ENCODE measurements at places on chromosomes 2 and 18.

GRCh38 chr2:102895376-102895775 is 133.5 kb downstream of the TMEM182 start:
- DNase-seq = no peak

DNA sequence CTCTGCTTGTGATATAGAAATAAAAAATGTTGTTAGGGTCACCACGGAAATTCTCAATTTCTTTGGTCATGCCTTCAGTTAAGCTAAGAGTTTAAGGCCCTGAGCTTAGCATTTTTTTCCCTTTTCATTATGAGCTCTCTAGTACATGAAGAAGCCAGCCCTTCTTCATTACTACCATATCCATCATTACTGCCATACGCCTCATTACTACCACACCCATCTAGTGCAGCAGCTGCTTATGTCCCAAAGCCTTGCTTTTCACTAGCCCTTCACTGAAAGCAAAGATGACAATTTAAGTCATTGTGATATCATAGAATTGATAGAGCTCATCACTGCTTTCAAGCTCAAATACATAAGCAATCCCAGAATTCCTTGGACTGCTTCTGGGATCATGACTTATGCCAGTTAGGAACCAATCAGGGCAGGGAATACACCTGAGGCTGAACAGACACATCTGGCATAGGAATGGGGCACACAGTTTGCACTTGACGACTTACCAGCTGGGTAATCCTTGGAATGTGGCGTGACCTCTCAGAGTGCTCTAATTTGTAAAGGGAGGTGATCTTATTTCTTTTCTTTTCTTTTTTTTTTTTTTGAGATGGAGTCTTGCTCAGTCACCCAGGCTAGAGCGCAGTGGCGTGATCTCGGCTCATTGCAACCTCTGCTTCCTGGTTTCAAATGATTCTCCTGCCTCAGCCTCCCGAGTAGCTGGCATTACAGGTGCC is 40.3 kb downstream of the SOWAHC start:
- no peak for DNase-seq

GRCh38 chr2:69437751-69438154 is 518 bp upstream of the NFU1 start:
- no peak for DNase-seq

- no peak for DNase-seq
These were observed 28.5 kb downstream of the MAP4K3 start for GRCh38 chr2:39408351-39409136.

GRCh38 chr2:237967463-237967951 is 693 bp downstream of the UBE2F start:
- DNase-seq = no peak

- DNase-seq = peak; percentile 24
These were observed 11.4 kb upstream of the ALPI start for GRCh38 chr2:232444409-232445148.

- no peak for DNase-seq
These were observed 420.1 kb upstream of the ACVR2A start for GRCh38 chr2:147424766-147425165.

- DNase-seq = no peak
These were observed 40.7 kb upstream of the TANK start for GRCh38 chr2:161119483-161119882.

DNA sequence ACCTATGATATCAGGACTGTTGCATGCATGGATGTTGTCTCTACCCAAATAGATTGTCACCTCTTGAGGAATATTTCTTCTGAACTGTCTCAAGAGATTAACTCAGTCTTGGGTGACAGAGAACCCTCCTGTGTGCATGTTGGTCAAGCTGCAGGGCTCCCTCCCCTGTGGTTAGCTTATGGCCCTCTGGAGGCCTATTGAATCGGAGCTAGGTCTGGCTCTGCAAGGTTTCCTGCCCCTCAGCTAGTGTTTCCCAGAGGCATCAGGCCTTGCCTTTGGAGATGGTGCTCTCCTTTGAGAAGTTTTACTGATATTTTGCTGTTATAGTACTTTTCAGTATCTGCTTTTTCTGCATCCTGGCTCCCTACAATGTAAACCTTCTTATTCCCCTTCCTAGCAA is 769.2 kb upstream of the FAM98A start:
- no peak for DNase-seq

DNA sequence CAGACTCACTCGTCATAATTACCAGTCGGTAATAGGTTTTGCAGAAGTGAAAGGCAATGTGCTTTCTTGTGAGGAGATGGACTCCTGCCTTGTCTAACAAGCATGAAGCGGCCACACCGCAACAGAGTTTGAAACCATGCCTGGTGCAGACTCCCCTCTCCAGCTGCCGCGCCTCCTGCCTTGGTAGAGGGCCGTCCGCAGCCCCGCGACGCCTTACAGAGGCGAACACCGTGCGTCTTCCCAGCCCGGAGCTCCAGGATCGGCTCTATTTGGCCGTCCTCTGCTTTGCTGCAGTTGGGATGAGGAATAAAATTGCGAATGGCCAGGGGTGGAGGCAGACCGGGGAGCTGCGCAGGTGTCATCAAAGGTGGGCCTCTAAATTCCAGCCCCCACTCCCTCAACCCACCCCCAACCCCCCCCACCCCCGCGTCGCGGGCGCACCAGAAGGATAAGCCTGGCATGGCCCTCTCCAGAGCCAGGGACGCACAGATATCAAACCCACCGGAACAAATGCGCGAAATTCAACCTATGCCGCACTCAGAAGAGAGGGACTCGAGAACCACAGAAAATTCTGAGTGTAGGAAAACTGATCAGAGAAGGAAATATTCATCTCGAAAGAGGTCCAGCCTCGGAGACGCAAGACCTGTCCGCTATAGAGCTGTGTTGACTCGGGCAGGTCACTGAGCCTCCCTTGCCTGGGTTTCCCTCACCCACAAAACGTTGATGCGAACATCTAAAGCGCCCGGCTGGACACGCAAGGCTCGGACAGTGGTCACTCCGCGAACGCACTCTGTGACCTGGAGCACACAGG is 1.1 kb downstream of the TRABD2A start:
- no peak for DNase-seq

DNA sequence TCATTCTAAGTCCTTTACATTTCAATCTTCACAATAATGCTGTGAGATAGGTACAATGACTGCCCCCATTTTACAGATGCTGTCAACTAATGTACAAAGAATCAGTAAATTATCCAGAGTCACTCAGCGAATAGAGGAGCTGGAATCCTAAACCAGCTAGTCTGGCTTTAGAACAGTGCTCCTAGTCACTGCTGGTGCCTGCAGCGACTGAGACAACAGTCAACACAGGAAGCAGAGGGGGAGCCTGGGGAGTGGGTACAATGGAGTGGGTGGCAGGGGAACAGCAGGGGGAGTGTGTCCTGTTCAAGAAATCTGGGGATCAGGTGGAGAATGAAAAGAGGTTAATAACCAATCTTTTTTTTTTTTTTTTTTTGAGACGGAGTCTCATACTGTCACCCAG is 37.3 kb downstream of the CCDC93 start:
- DNase-seq = no peak

- no peak for DNase-seq
These were observed 94.2 kb upstream of the DLGAP1 start for GRCh38 chr18:4549164-4549872.

GRCh38 chr18:68454511-68455228 is 260.2 kb downstream of the TMX3 start:
- no peak for DNase-seq

DNA sequence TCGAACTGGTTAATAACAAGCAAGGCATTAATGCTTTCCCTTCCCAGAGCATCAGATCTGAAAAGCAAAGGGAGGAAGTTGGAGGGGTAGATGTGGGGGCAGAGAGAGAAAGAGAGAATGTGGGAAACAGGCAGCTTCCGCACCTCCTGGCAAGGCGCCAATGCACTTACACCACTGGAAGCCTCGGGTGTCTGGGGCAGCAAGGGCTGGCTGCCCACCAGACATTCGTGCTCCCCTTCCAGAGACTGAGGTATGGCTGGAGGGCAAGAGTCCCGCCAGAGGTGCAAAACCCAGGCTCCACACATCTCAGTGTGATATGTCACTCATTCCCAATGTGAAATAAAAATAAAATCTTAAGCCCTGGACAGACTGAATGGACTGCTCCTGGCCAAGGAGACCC is 46.4 kb downstream of the TEX51 start:
- DNase-seq = no peak

GRCh38 chr2:71575966-71576365 is 122.6 kb downstream of the DYSF start:
- DNase-seq = no peak

DNA sequence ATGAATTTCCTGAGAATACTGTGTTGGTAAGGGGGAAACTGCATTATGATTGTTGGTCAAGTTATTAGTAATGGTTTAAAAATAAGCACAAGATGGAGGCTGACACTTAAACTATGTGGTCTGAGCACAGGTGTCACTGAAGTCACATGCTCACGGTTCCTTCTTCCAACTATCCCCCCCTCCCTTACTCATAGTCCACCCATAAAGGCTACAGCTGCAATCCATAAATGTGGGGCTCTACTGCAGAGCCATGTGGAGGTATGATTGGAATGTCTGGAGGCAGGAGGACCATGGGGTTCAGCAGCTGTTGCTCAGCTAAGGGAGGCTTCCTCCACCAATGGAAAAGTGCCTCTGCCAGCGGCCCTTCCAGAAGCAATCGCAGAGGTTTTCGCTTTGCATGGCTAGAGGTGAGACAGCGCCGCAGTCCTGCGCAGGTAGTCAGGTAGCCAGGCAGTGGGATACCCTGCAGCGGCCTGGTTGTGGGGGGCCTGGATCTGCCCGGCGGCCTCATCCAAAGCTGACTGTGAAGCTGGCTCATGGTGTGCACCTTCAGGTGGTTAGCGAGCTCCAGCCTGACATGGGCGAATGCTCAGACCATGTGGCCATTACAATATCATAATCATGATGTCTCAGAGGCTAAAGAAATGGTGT is 249.6 kb downstream of the DCDC2C start:
- no peak for DNase-seq

DNA sequence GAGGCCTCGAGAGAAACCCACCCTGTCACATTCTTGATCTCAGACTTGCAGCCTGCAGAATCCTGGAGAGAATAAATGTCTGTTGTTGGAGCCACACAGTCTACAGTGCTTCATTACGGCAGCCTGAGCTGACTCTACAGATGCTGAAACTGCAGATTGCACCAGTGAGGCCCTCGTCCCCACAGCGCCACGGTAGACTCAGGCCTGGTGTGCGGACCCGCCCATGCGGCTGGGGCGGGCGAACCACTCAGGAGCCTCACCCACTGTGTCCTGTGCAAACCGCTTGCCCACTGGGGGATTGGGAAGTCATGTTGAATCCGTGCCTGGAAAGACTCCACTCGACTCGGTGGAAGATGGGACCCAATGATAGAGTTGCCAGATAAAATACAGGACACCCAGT is 125.2 kb upstream of the COPS8 start:
- DNase-seq = no peak

DNA sequence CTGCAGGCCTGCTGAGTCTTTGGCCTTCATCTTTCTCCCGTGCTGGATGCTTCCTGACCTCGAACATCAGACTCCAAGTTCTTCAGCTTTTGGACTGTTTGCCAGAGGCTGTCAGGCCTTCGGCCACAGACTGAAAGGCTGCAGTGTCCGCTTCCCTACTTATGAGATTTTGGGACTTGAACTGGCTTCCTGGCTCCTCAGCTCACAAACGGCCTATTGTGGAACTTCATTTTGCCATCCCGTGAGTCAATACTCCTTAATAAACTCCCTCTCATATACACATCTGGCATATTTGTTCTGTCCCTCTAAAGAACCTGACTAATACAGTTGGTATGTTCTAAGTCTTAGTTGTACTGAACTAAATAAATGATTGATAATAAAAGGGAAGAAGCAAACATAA is 702.8 kb upstream of the LINC00305 start:
- DNase-seq = no peak

DNA sequence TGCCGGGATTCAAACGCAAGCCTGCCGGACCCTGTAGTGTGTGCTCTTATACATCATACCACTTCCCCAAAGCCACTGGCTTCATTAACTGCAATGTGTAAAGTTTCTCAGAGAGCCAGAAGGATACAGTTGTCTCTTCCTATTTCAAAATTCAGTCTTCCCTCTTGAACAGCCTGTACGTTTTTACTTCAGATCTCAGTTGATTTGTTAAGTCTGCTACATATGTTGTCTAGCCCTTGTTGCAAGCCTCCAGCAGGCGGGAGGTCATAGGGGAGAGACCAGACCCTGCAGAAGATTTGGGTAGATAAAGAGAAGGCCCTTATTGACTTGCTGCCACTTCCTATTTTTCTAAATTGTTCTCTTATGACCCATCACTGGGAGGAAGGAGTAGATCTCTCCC is 56.2 kb downstream of the ARHGEF33 start:
- no peak for DNase-seq

DNA sequence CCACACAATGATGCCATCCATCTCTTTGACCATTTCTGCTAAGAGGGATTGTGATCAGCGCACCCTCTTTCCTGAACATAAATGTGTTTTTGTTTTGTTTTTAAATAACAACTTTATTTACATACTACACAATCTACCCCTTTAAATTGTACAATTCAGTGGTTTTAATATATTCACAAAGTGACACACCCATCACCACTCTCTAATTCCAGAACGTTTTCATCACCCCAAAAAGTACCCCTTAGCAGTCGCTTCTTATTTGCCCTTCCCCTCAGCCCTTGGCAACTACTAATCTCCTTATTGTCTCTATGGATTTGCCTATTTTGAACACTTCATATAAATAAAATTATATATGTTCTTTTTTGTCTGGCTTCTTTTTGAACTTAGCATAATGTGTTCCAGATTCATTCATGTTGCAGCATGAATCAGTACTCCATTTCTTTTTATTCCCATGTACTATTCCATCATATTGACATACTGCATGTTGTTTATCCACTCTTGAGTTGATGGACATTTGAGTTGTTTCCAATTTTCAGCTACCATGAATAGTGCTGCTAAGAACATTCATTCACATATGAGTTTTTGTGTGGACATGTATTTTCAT is 150.9 kb upstream of the NABP1 start:
- no peak for DNase-seq

GRCh38 chr2:54834721-54835120 is 111.3 kb downstream of the EML6 start:
- DNase-seq = no peak

GRCh38 chr2:1990151-1990589 is 245.9 kb upstream of the PXDN start:
- DNase-seq = no peak

DNA sequence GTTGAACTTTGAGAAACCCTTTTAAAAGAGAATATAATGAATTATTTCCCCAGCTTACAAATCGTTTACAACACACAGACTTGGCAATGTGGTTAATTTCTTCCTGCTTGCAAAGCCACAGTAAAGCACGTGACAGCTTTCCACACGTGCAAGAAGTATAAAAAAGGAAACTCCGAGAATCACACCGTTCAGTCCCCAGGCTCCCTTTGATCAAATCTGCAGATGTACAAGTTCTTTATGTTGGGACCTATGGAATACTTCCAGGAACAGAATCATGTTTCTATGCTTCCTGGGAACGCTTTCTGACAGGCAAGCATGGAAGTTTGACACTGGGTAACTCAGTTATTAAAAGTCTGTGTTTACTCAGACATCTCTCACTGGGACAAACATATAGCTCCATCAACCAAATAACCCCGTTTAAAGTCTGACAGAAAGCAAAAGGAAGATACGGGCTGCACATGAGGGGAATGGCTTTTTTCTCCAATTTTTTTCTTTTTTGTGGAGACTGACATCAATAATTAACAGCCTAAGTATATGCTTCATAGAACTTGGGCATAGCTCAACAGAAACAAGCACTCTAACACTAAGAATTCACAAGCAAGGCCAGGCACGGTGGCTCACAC is 134.8 kb downstream of the EIPR1 start:
- DNase-seq = peak; percentile 29
